ENCODE measurements at places on chromosomes 4 and X. TPM values are rescaled to one million over a fixed set of nuclear protein-coding genes. Genes with fewer than 3 reads are reported as not detected.

MAML3 gene
- 1.1 TPM for total RNA-seq

- no peak for DNase-seq
- H3K4me1 ChIP-seq: peaks cover 28% of the 10 kb centered on the region
- H3K27me3 ChIP-seq: peaks cover 35% of the 10 kb centered on the region
- no peak overlapping the region for H3K27ac ChIP-seq
- no peaks in the 10 kb centered on the region for H3K36me3 ChIP-seq
- H3K4me3 ChIP-seq: no peak overlapping the region
These were observed 2.8 kb downstream of the NKX6-1 start for GRCh38 chr4:84496331-84496705.

PAGE2 gene
- total RNA-seq: not detected

DNA sequence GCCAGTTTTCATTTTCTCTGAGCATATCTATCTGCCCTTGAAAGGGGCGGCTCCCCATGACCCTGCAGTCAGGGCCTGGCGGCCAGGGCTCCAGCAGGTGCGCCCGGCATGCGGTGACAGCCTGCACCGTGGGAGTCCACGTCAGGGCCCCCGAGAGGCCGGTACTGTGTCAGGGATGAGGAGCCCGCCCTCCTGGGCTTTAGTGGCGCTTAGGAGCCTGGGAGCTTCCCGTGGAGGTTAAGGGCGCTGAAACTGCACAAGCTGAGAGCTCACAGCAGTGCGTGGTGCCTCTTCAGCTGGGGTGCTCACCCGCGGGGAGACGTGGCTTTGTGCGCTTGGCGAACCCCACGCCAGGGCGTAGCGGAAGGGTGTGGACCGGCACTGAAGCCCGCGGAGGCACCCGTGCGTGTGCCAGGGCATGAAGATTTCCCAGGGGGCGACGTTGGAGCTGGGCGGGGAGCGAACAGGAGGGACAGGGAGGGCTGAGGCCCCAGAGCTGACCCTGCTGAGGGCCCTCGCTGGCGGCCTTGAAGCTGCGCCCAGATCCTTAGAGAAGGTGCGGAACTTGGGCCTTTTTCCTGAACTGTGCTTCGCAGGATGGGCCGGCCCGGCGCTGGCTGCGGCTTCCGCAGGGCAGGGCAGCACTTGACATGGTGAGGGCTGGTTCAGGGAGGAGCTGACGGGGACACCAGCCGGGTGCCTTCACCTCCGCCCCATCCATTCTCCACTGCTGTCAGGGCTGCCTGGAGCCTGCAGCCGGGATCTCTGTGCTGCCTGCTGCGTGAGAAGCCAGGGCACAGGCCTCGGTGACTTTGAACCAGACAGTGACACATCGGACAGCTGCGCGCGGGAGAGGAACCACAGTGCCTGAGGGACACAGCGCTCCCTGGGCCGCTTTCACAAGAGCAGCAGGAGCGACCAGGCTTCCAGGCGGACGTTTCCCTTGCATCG lies 32.9 kb downstream of the HTT-AS start:
- H3K4me3 ChIP-seq: peak overlapping the region; percentile 2
- peak; percentile 80 for DNase-seq
- peak overlapping the region; percentile 55 for H3K27ac ChIP-seq
- no peaks in the 10 kb centered on the region for H3K36me3 ChIP-seq
- no peaks in the 10 kb centered on the region for H3K27me3 ChIP-seq

DNA sequence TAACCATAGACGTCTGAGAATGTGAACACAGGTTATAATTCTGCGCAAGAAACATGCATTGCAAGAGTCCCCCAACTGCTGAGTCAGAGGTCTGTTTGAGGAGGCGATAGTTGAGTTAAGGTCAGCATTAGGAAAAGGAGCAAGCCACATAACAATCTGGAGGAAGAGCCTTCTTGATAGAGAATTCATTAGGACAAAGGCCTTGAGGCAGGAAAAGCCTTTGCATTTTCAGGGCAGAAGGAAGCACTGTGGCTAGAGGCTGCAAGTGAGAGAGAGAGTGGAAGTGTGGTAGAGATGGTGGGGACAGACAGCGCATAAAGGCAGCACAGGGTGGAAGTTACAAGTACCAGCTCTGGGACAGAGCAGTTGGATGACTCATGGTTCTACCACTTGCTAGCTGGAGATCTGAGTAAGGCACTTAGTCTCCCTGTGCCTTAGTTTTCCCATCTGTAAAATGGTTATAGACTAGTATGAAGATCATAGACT lies 125.8 kb upstream of the LNX1 start:
- H3K4me1 ChIP-seq: no peaks in the 10 kb centered on the region
- H3K36me3 ChIP-seq: no peaks in the 10 kb centered on the region
- no peaks in the 10 kb centered on the region for H3K27me3 ChIP-seq
- no peak for DNase-seq

DNA sequence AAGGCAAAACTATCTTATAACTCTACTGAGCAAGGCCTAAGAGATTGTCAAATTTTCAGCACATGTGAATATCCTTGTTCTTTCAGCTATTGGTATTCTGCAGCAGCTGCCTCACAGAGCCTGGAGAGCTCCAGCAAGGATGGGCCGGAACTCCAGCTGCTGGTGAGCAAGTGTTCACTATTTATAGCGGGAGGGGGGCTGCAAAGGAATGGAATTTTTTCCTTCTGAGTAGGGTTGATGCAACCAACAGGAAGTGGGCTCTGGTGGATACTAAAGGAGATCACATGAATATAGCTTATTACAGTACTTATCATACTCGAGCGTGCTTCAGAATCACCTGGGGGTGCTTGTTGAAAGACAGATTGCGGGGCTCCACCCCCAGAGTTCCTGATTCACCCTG lies 20.2 kb upstream of the SETD7 start:
- H3K27me3 ChIP-seq: peaks cover 2% of the 10 kb centered on the region
- no peak overlapping the region for H3K4me3 ChIP-seq
- H3K27ac ChIP-seq: no peak overlapping the region
- no peaks in the 10 kb centered on the region for H3K36me3 ChIP-seq
- DNase-seq: no peak

GRCh38 chr4:96009427-96010119 lies 169.7 kb downstream of the PDHA2 start:
- no peak for DNase-seq
- no peaks in the 10 kb centered on the region for H3K36me3 ChIP-seq
- no peak overlapping the region for H3K4me3 ChIP-seq
- H3K4me1 ChIP-seq: no peaks in the 10 kb centered on the region
- H3K27ac ChIP-seq: no peak overlapping the region

C4orf50 gene
- total RNA-seq: 3.5 TPM

DNA sequence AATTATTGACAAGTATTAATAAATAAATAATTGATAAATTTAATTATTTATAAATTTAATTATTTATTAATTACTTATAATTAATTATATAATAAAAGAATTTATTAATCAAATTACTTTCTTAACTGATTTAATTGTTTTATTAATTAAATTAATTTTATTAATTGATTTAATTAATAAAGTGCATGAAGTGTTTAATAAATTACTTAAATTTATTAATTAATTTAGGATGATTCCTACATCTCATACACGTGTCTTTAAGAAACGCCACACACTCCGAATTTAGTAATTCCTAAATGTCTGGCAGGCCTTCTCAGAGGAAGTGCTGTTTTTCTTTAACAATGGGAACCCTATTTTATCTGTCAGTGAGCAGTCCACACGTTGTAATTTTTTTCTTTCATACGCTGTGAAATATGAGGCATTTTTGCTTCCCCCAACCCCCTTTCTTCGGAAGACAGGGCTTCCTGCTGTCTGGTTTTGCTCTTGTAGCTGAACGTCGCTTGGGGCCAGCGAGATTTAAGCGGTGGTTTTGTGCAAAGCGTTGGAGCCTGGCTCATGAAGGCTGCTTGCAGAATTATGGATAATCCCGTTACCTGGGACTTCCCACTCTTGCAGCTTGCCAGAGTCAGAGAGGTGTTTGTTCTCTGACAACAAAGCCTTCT lies 46.8 kb downstream of the CRLF2 start:
- H3K27ac ChIP-seq: no peak overlapping the region
- peak; percentile 38 for DNase-seq
- no peaks in the 10 kb centered on the region for H3K27me3 ChIP-seq
- H3K4me1 ChIP-seq: peaks cover 3% of the 10 kb centered on the region
- H3K4me3 ChIP-seq: no peak overlapping the region

ZNF630 gene
- 1.5 TPM for total RNA-seq

EDNRA gene
- total RNA-seq: not detected

GRCh38 chr4:118981839-118982381 lies 93.3 kb downstream of the SYNPO2 start:
- peaks cover 6% of the 10 kb centered on the region for H3K27me3 ChIP-seq
- H3K27ac ChIP-seq: no peak overlapping the region

DNA sequence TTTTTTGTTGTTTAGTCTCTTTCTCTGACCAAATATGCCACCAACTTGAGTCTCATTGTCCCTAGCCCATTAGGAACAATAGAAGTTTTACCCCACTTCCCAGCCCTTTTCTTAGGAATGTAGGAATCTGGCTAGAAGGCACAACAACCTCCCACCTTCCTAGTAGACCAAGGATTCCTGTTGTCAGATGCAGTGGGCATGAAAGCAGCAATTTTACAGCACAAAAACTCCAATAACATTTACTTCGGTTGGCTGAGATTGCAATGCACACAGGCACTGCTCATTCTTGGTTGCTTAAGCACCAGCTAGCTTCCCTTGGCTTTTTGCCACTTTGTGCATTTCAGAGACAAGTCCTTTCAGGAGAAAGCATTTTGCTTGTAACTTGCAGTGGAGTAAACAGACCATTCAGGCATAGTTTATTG lies 312.8 kb downstream of the TENM3 start:
- H3K36me3 ChIP-seq: no peaks in the 10 kb centered on the region
- H3K4me3 ChIP-seq: no peak overlapping the region
- H3K4me1 ChIP-seq: no peaks in the 10 kb centered on the region

DNA sequence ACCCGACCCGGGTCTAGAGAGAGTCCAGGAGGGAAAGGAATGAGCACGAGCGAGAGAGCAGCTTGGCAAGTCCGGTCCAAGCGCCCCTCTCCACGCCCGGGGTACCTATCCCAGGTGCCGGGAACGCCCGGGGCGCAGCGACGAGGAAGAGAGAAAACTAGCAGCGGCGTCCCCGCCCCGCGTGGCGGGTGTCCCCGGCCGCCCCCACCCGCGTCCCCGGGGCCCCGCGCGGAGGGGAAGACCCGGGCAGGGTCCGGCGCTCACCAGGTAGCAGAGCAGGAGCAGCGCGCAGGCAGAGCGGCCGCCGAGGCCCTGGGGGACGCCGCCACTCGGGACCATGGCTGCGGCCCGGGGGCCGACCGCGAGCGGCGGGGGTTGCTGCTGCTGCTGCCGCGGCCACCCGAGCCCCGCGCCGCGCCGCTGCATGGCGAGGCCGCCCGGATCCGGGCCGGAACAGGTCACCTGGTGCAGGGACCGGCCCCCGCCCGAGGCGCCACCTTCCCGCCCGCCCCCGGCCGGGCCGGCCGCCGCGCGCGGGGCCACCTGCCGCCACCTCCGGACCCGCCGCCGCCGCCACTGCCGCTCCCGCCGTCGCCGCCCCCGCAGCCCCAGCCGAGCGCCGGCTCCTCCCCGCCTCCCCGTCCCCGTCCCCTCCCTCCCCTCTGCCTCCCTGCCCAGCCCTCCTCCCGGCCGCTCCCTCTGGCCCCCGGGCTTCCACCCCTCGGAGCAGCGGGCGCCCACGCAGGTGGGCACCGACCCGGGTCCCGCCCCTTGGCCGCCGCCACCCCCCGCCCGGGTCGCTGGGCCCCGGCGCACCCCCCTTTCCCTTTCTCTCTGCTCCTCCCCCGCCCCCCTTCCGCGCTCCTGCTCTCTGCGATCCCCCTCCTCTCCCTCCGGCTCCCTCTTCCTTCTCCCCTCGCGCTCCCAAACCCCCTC lies at the start of gene SEL1L3:
Gene SEL1L3, minus strand, starts transcription at position 578 of the 936 bp plus-strand sequence. Its CDS starts 152 bp downstream, at position 426.
- peaks cover 47% of the 10 kb centered on the region for H3K4me1 ChIP-seq
- DNase-seq: peak; percentile 39
- no peaks in the 10 kb centered on the region for H3K27me3 ChIP-seq
- H3K4me3 ChIP-seq: peak within 1 kb of the TSS; percentile 90

ASB12 gene
- total RNA-seq: not detected

- no peak overlapping the region for H3K4me3 ChIP-seq
- no peak overlapping the region for H3K27ac ChIP-seq
- H3K36me3 ChIP-seq: no peaks in the 10 kb centered on the region
- no peak for DNase-seq
These were observed 1106.4 kb upstream of the INTU start for GRCh38 chr4:126526335-126526734.

TLR10 gene
- 0.44 TPM for total RNA-seq

DNA sequence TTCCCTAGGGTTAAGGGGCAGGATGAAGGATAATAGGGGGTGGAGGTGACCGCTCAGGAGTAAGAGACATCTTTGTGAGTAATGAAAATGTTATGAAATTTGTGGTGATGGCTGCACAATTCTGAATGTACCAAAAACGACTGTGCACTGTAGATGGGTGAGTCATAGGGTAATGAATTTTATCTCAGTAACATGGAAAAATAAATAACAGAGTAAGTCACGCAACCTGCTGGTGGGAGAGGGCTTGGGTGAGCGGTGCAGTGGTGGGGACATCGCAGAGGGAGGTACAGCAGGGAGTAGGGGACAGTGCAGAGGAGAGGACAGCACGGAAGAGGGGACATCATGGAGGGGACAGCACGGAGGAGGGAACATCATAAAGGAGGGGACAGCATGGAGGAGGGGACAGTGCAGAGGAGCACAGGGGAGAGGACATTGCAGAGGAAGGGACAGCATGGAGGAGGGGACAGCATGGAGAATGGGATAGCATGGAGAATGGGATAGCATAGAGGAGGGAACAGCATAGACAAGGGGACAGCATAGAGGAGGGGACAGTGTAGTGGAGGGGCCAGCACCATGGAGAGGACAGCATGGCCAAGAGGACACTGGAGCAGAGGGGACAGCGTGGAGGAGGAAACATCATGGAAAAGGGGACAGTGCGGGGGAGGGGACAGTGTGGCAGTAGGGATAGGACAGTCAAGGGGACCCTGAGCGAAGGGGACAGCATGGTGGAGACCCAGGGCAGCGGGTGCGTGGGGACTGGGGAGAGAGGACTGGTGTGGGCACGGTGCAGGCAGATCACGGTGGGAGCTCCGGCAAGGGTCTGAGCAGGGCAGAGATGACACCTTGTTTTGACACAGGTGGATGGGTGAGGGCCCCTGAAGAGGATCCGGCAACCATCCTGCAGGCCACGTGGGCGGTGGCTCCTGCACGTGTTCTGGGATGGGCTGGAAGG lies 68.5 kb upstream of the MXD4 start:
- H3K4me1 ChIP-seq: no peaks in the 10 kb centered on the region
- H3K27me3 ChIP-seq: no peaks in the 10 kb centered on the region
- no peak overlapping the region for H3K27ac ChIP-seq
- no peak overlapping the region for H3K4me3 ChIP-seq
- H3K36me3 ChIP-seq: peaks cover 15% of the 10 kb centered on the region

GRCh38 chr4:1402021-1402515 lies 4.2 kb downstream of the NKX1-1 start:
- no peak overlapping the region for H3K4me3 ChIP-seq
- H3K4me1 ChIP-seq: peaks cover 6% of the 10 kb centered on the region
- DNase-seq: no peak

VSIG1 gene
- 31.8 TPM for total RNA-seq

DNA sequence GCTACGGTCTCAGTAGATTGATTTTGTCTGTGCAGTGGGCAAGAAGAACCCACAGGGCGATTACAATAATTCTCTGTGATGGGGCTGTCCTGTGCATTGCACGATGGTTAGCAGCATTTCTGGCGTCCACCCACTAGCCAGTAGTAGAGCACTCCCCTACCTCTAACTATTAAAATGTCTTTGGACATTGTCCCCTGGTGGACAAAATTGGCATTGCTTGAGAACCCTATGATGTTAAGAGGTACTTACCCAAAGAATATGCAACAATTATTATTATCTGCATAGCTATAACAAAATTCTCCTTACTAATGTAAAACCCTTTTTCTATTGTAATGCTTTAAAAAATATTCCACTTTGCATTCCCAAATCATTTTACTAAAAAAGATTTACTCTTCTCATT lies 109.5 kb upstream of the VCX3A start:
- H3K4me3 ChIP-seq: no peak overlapping the region
- H3K27me3 ChIP-seq: no peaks in the 10 kb centered on the region
- DNase-seq: no peak
- H3K4me1 ChIP-seq: no peaks in the 10 kb centered on the region
- no peaks in the 10 kb centered on the region for H3K36me3 ChIP-seq
- no peak overlapping the region for H3K27ac ChIP-seq

NR3C2 gene
- total RNA-seq: 16.1 TPM
